ENCODE measurements at places on chromosomes 7 and 10.

GRCh38 chr7:146455091-146455655 lies 338.6 kb downstream of the CNTNAP2 start:
- no peaks in the 10 kb centered on the region for H3K4me1 ChIP-seq
- no peak overlapping the region for H3K27ac ChIP-seq
- no peak overlapping the region for H3K4me3 ChIP-seq
- H3K27me3 ChIP-seq, result no peaks in the 10 kb centered on the region
- no peaks in the 10 kb centered on the region for H3K36me3 ChIP-seq
- DNase-seq, result no peak

DNA sequence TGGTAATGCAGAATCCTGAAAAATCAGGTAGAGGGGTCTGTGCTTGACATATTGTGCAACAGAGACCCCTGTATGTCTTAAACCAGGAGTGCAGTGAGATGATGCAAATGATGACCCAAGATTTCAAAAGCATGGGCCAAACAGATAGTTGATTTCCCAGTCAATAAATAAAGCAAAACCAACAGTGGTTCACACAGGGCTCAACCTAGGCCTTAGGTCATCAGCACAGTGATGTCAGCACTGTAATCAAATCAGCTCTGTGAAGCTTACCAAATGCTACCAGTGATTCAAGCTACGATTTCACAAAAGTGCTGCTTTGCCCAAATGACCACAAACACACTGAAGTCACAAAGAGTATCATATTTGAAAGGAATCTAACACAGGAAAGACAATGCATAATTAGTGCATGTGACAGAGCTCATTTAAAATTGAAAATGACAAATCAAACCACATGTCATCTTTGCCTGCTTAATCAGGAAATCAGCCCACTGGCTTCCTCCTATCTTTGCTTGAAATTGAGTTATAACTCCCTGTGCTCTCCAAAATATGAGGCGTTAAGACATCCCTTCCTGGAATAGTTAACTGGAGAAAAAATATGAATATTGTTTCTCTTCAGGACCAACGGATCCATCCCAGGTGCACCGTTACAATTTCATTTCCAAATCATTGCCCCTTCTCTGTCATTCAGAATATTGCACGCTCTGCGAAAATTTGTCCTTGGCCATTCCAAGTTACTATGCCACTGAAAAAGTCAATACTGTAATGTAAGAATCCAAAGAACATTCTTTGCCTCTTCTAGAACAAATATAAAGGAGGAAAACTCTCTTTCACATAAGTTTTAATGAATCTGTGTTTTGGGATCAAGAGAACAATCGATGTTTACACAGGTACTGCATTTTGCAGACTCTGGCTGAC lies 41.9 kb upstream of the ASL start:
- no peak overlapping the region for H3K27ac ChIP-seq
- no peaks in the 10 kb centered on the region for H3K36me3 ChIP-seq
- H3K4me3 ChIP-seq, result no peak overlapping the region
- H3K4me1 ChIP-seq, result no peaks in the 10 kb centered on the region

- H3K27me3 ChIP-seq, result no peaks in the 10 kb centered on the region
- H3K27ac ChIP-seq, result no peak overlapping the region
- no peak overlapping the region for H3K4me3 ChIP-seq
Measured at GRCh38 chr7:779480-779879, 52.4 kb upstream of the PRKAR1B start.

- no peaks in the 10 kb centered on the region for H3K27me3 ChIP-seq
- no peak overlapping the region for H3K4me3 ChIP-seq
- H3K27ac ChIP-seq, result no peak overlapping the region
- no peaks in the 10 kb centered on the region for H3K4me1 ChIP-seq
- H3K36me3 ChIP-seq, result no peaks in the 10 kb centered on the region
Measured at GRCh38 chr10:113411456-113411855, 141.4 kb upstream of the HABP2 start.

DNA sequence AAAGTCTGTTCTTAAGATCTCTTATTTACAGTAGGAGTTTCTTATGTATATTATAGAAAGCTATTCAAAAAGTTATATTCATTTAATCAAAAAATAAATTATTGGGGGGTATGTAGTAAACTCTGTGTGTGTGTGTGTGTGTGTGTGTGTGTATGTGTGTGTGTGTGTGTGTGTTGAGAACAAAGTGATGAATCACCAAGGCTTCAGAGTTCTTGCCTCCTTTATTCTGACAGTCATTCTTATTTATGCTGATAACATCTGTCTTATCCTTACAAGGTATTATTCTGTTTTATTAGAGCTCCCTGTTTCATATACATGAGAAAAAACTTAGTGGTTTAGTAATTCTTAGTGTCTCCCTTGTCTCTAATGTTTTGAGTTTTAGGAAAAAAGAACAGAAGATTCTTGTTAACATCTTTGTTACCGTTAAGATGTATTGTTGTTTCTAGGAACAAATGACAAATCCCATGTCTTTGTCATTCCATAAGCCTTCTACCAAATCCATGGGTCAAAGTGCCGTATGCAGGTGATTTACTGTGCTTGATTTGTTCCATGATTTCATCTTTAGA lies 424.0 kb downstream of the EXOC4 start:
- no peak overlapping the region for H3K4me3 ChIP-seq
- DNase-seq, result no peak
- H3K4me1 ChIP-seq, result no peaks in the 10 kb centered on the region
- no peaks in the 10 kb centered on the region for H3K27me3 ChIP-seq
- H3K36me3 ChIP-seq, result no peaks in the 10 kb centered on the region
- H3K27ac ChIP-seq, result no peak overlapping the region

DNA sequence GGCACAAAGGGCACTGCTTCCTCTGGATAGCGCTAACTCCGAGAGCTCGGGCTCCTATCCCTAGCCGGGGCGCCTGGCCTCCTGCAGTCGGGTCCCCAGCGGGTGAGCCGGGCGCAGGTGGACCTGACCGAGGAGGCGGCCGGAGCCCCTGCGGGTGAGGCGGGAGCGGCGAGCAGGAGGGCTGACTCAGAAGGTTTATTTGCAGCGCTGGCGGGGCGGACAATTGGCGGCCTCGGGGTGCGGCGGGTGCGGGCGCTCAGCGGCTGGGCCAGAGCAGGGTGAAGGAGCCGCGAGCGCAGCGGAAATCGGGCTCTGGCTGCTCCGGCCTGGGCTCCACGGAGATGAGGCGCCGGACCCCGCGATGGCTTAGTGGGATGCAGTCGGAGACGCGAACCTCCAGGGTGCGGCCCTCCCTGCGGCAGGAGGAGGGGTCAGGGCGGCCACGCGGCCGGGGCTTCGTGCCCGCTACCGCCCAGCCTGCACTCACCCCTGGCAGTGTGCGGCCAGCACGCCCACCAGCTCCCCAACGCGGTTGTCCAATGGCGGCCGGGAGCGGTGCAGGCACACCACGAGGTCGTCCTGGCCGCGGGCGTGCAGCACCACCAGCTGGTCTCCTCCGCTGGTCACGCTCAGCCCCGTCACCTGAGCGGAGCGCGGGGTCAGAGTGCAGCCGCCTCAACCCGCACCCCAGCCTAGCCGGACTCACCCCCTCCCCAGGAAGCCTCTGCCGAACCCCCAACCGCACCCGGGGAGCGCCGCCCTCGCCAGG lies 16.1 kb downstream of the MYO1G start:
- H3K4me3 ChIP-seq, result peak overlapping the region; percentile 19
- DNase-seq, result no peak
- H3K27ac ChIP-seq, result no peak overlapping the region
- H3K4me1 ChIP-seq, result peaks cover 7% of the 10 kb centered on the region
- no peaks in the 10 kb centered on the region for H3K36me3 ChIP-seq
- H3K27me3 ChIP-seq, result no peaks in the 10 kb centered on the region

DNA sequence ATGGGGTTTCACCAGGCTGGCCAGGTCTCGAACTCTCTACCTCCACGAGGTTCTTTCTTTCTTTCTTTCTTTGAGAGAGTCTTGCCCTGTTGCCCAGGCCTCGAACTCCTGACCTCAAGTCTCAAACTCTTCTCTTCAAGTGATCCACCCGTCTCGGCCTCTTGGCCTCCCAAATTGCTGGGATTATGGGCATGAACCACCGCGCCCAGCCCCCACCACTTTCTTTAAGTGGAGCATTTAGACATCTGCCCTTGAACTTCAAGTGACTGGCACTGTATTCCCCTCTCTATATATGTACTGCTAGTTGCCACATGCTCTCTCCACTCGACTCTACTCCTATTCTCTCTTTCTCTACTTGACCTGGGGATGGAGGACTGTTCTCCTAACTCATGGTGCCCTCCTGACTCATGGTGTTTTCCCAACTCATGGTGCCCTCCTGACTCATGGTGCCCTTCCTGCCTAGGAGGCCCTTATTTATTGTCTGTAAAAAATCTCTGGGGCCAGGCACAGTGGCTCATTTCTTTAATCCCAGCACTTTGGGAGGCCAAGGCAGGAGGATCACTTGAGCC lies 19.3 kb upstream of the ACHE start:
- no peak overlapping the region for H3K27ac ChIP-seq
- no peak overlapping the region for H3K4me3 ChIP-seq
- no peaks in the 10 kb centered on the region for H3K27me3 ChIP-seq
- DNase-seq, result no peak
- H3K4me1 ChIP-seq, result no peaks in the 10 kb centered on the region
- H3K36me3 ChIP-seq, result no peaks in the 10 kb centered on the region
